Activated naive CD8-positive, alpha-beta T cell treated with anti-CD3 and anti-CD28 coated beads, Interleukin-2, amount 10 ng/mL, durations not matched to agents 7 days and 5 days (primary cell): ENCODE measurements at places on chromosomes 4 and X. TPM values are rescaled to one million over a fixed set of nuclear protein-coding genes. Genes with fewer than 3 reads are reported as not detected.
A peak's percentile ranks its signal among the peaks of the same experiment; 100 is the strongest.

GRCh38 chr4:148116264-148116663 is 325.9 kb downstream of the NR3C2 start:
- no peak overlapping the region for H3K4me3 ChIP-seq
- H3K4me1 ChIP-seq = peaks cover 6% of the 10 kb centered on the region
- H3K36me3 ChIP-seq = peaks cover 34% of the 10 kb centered on the region
- no peak for DNase-seq
- H3K27me3 ChIP-seq = no peaks in the 10 kb centered on the region

ITM2A gene
- 75.8 TPM for total RNA-seq

SSX4 gene
- total RNA-seq = not detected

DNA sequence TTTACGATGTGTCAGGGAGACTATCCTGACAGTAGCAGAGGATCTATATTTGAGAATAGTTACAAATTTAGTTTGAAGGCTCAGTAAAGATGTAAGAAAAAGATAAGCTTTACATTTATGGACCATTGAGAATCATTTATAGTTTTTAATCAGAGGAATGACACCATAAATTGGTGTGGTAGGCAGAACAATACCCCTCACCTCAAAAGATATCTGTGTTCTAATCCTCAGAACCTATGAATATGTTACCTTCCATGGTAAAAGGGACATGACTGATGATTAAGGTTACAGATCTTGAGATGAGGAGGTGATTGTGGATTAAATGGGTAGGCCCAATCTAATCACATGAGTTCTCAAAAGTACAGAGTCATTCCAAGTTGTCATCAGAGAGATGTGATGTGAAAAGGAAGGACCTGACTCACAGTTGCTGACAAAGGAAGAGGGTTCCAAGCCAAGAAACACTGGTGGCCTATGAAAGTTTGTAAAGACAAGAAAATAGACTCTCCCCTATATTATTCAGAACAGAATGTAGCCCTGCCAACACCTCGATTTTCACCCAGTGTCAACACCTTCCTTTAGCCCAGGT is 27.0 kb downstream of the EREG start:
- DNase-seq = no peak
- no peaks in the 10 kb centered on the region for H3K4me1 ChIP-seq
- H3K27ac ChIP-seq = no peak overlapping the region
- H3K4me3 ChIP-seq = no peak overlapping the region

DNA sequence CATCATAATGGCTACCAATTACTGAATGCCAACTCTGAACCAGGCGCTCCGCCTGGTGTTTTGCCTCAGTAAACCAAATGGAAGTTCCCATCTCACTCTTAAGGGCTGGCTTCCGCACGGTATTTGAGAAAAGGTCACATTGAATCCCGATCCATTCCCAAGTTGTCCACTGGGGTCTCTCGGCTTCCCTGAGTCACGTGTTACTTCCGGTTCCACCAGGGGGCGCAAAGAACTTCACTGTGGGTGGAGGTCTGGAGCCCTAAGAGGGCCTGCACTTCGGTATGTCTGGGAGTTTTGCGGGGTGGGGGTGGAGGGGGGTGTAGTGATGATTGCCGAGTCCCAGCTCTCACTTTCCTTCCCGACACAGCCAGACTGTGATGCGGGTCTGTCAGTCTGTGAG is 13.4 kb upstream of the NHS start:
- no peaks in the 10 kb centered on the region for H3K36me3 ChIP-seq
- peaks cover 5% of the 10 kb centered on the region for H3K27me3 ChIP-seq
- H3K4me1 ChIP-seq = no peaks in the 10 kb centered on the region
- H3K4me3 ChIP-seq = no peak overlapping the region
- no peak overlapping the region for H3K27ac ChIP-seq
- no peak for DNase-seq

BBS12 gene
- 2.7 TPM for total RNA-seq

DNA sequence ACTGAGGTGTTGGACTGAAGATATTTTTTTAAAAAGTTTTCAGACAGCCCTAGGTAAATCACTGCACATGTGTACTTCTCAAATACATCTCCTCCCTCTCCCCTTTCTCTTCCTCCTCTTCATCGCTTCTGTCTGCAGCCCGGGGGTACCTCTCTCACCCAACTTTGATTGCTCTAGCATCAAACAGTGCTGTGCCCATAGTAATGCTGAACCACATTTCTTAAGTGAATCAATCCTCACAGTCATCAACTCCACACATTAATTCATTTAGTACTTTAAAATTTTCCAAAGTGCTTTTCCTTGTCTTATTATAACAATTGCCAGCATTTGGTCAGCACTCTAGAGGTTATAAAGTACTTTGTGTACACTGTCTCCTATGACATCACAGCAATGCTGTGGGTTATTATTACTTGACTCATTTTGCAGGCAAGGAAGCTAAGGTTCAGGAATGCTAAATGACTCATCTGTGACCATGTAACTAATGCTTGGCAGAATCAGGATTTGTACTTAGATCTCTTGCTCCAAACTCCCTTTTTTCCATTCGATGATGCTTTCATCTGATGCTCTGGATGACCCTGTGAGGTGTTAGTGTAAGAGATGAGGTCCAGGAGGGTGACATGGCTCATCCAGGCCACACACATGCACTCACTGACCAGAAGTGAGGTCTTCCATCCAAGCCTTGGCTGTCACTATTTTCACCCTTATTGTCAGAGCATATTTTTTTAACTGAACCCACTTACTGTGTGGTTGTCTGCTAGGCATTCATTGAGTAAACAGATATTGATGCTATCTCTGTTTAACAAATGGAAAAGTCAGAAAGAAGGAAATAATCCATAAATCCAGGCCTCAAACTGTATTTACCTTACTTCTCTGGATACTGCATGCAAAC is 58.8 kb downstream of the RHOH start:
- H3K36me3 ChIP-seq = peaks cover 4% of the 10 kb centered on the region
- H3K4me3 ChIP-seq = peak overlapping the region; percentile 74
- H3K27ac ChIP-seq = peak overlapping the region; percentile 90
- peaks cover 66% of the 10 kb centered on the region for H3K4me1 ChIP-seq
- no peak for DNase-seq
